ENCODE measurements at places on chromosomes 4 and X. TPM values are rescaled to one million over a fixed set of nuclear protein-coding genes. Genes with fewer than 3 reads are reported as not detected.

The CFAP99 gene
- total RNA-seq: not detected

The LDB2 gene
- 9.9 TPM for total RNA-seq

The HSFX1 gene
- 0.54 TPM for total RNA-seq

The MGARP gene
- total RNA-seq: 48.2 TPM

The ASB5 gene
- total RNA-seq: not detected

Measured in cardiac atrium fibroblast (primary cell).